ENCODE measurements at places on chromosomes 7 and 10. TPM values are rescaled to one million over a fixed set of nuclear protein-coding genes. Genes with fewer than 3 reads are reported as not detected.

The SPAM1 gene
- not detected for total RNA-seq

The SRRM3 gene
- 0.51 TPM for total RNA-seq

The PCGF5 gene
- 29.7 TPM for total RNA-seq

The CCAR1 gene
- 33.0 TPM for total RNA-seq

The LRRN3 gene
- total RNA-seq, result not detected

The HOXA4 gene
- not detected for total RNA-seq

The TFPI2 gene
- total RNA-seq, result 2.8 TPM

The NANOS1 gene
- 0.79 TPM for total RNA-seq

The CYP26C1 gene
- total RNA-seq, result under 0.01 TPM

The TEX36 gene
- total RNA-seq, result not detected

The MMS19 gene
- 38.2 TPM for total RNA-seq

The GNGT1 gene
- not detected for total RNA-seq

The CALHM3 gene
- total RNA-seq, result not detected

The ZNF438 gene
- total RNA-seq, result 0.79 TPM

The RAB18 gene
- 102 TPM for total RNA-seq

The HNRNPH3 gene
- total RNA-seq, result 38.4 TPM

The NKX6-2 gene
- not detected for total RNA-seq

The LIPJ gene
- not detected for total RNA-seq

The NPY gene
- not detected for total RNA-seq

The AMPH gene
- total RNA-seq, result not detected

The TIMM23B gene
- total RNA-seq, result 20.6 TPM

The FOXI2 gene
- total RNA-seq, result not detected

The TMEM270 gene
- not detected for total RNA-seq

The FMC1 gene
- 7.0 TPM for total RNA-seq

The BMS1 gene
- total RNA-seq, result 14.7 TPM

The TMEM184A gene
- 43.8 TPM for total RNA-seq

The NUB1 gene
- total RNA-seq, result 30.0 TPM

The PNLIPRP1 gene
- not detected for total RNA-seq

The PNLIP gene
- total RNA-seq, result under 0.01 TPM

The MGAM2 gene
- total RNA-seq, result under 0.01 TPM
